SW 1271 (cell line): ENCODE measurements at places on chromosomes 1 and 21.

DNA sequence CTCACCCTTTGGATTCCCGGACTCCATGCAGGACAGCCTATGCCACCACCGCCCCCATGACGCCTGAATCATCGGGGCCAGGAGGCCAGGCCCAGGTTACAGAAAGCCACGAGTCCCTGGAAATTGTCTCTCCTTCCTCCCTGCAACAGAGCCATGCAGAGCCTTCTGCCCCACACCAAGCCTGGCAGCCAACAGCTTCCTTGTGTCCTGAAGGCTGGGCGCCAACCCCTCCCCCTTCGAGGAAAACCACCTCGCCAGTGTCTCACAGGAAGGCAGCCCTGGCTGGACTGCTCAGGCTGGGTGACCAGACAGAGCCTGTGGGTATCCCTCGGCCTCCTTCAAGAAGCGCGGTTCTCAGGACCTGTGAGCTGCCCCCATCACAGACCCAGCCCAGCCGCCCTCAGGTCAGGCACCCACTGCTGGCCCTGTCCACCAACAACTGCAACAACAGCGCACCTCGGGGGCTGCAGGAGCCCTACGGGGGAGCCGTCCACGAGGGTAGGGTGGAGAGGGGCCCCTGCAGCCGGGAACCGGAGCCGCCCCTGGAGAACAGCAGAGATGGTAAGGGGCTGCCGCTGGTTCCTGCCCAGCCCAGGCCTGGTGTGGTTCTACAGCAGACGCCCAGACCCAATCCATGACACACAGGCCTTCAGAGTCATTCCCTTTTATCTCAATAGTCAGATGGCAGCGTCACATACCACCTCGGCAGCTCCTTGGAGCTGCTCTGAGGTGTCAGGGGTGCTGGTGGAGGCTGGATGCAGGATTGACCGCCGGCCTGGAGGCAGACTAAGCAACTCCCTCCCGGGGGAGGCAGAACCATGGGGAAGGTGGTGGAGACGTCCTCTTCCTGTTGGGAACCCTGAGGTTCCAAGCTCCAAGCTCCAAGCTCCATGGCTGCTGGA lies 23.7 kb downstream of the KIAA1614 start:
- no peak for DNase-seq

- DNase-seq, result no peak
Observed at GRCh38 chr1:83098791-83099190, 900.1 kb downstream of the TTLL7 start.

DNA sequence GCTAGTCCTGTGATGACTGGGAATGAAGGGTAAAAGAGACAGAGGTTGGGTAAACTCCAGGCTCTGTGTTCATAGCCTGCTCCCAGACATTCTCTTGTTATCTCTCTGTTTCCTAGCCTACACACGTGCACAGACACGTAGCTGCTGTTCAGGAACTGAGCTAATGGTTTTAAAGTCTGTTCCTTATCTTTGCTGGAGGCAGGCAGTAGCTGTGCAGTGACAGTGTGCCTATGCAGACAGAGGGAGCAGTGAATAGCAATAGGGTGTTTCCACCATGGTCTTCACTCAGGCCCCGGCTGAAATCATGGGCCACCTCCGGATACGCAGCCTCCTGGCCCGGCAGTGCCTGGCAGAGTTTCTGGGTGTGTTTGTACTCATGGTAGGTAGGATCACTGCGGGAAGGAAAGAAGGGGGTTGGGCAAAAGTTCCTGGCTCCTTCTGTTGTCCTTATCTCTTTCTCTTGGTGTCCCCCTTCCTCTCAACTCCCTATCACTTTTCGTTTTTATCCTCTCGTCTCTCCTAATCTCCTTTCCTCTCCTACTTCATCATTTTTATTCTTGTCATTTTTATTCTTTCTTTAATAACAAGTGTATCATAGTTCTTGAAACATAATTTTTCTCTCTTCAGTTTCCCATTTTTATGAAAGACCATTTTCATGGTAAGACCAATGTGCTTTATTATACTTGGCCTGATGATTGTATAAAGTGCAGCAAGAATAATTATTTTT lies at the start of gene AQP10:
Gene AQP10, plus strand, starts transcription at position 212 of the 727 bp plus-strand sequence. Its CDS starts 63 bp downstream, at position 275.
- no peak for DNase-seq

DNA sequence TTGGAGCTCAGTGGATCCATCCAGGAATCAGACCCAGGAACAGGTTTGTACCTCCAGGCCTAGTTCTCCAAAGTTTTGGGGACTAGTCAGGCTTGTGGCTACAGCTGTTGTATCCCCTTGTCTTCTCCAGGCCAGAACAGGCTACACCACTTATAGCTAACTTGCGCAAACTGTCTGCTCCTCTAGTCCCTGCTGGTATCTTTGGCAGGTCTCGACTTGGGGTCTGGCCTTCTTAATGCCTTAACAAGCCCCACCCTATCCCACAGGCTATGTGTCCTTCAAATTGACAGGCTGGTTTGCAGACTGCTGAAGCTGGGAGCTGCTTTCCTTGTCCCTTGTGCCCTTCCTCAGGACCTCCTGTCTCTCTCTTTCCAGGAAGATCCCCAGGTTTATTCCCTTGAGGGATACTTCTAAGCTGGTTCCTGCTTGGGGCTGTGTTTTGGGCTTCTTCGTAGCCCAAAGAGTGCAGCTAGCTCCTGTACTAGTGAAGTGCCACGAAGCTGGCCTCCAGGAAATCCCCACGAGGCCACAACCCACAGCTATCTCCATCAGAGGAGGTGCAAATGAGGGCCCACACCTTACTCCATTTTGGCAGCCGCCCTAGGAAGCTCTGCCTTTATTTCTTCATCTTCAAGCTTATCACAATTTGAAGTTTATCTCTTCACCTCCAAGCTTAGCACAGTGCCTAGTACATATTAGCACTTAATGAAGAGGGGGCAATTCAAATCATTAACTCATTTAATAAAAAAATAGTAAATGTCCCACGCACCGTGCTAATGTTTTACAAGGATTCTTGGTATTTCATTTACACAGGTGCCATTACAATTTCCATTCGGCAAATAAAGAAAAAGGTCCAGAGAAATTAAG lies 683 bp upstream of the DMAP1 start:
- DNase-seq, result no peak

- DNase-seq, result no peak
Observed at GRCh38 chr1:193549081-193549480, 362.7 kb upstream of the B3GALT2 start.

GRCh38 chr1:185759061-185759460 lies 24.9 kb downstream of the HMCN1 start:
- DNase-seq, result no peak

GRCh38 chr1:11590395-11590794 lies 63.8 kb downstream of the FBXO2 start:
- no peak for DNase-seq

DNA sequence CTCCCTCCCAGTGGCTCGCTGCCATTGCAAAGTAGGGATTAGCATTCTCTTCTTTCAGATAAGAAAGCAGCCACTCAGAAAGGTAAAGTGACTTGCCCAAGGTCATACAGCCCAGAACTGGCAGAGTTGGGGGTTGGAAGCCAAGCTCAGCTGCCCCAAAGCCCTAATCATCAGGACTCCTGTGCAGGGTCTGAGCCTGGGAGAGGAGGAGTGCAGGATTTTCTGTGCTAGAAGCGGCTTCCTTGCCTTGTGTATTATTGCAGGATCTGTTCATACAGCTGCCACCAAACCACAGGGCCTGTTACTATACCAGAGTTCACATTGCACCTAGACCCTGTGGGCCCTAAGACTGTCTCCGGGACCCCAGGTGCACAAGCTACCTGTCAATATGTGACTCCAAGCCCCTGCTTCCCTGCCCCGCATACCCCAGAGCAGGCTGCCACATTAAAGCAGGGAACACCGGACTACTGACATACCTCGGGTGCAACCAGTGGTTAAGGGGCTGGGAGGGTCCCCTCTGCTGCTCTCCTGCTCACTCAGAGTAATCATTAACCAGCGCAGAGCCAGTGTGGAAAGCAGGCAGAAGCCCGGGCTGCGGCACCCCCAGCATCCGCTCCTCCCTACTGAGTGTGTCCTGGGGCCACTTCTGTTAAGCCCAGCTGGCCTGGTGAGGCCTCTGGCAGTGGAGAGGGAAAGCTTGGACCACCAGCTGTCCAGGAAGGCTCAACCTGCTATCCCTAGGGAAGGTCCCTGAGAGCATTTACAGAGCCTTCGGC lies 15.8 kb downstream of the HSPG2 start:
- no peak for DNase-seq

DNA sequence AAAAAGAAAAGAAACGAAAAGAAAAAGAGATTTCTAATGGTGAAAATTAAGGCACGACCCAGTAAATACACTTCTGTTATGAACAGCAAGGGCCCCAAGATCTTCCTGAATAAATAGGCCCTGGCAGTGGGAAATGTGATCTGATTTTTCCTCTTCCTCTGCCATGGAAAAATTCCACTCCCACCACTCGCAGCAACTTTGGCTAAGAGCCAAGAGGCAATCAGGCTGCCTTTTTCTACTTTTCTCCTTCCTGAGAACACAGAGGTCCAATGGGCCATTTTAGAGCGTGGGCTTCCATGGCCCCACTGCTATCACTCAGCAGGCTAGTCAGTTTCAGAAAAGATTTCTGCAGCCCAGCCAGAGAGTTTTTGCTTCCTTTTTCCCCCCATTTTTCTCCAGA lies 33.7 kb upstream of the AK4 start:
- no peak for DNase-seq

DNA sequence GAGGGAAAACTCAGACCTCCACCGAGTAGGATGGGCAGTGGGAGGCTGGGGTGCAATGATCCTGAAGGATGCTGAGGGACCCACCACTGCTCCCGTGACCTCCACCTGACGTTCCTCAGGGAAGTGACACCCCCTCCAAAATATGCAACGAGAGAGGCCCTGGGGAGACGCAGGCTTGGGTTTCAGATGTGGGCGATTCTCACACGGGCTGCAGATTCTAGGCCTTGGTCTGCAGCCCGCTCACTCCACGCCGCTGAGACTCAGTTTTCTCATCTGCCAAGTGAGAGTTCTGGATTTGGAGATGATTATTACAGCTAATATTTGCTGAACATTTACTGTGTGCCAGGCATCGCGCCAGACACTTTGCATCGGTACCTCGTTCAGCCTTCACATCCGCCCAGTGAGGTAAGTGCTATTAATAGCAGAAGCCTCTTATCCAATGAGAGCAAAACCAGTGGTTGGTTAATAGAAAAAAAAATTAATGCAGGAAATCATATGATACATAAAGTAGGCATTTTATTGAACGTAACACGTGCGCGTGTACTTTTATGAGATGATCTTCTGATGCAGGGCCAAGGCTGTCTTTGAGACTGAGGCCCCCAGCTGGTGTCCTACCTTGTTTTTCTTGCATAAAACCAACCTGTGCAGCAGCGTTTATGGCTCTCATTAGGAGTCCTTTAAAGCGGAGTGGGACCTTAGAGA lies 102.0 kb upstream of the RUNX3 start:
- DNase-seq, result no peak

GRCh38 chr1:147213271-147213670 lies 11.9 kb downstream of the FMO5 start:
- no peak for DNase-seq

DNA sequence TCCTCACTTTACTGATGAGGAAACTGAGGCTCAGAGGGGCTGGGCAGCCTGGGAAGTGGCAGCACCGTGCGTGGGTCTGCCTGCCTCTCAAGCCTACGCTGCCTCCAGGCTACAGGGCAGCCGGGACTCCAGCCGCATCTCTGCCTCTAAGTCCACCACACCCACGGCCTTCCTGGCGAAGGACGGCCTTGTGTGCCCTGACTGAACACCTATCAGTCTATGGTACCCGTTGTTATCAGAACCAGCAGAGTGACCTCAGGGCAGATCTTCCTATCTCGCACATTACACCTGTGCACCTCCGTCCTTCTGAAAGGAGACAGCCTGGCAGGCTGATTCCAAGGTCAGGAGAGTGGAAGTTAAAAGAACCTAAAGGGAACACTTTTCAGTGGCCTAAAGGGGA lies 35.7 kb upstream of the SLC30A1 start:
- DNase-seq, result no peak

- DNase-seq, result no peak
Observed at GRCh38 chr1:84525779-84526178, 19.4 kb upstream of the GNG5 start.

DNA sequence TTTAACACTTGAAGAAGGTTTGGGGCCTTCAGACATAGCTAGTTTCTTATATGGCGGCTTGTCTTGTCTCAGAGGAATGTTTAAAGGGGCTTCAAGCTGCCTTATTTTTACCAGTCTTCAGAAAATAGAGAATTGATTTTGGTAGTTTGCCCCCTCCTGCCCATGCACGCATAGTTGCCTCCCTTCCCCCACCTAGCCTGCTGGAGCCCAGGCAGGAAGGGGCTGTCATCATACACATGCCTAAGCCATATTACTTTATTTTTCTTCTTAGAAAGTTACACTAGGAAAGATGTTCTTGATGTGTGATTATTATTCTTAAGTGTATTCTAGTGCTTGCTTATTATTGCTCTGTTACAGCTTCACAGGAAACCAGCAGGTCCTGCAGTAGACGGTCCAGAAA lies 18.3 kb downstream of the PBX1 start:
- no peak for DNase-seq

GRCh38 chr1:214317734-214318133 lies 36.8 kb downstream of the SMYD2 start:
- DNase-seq, result no peak

DNA sequence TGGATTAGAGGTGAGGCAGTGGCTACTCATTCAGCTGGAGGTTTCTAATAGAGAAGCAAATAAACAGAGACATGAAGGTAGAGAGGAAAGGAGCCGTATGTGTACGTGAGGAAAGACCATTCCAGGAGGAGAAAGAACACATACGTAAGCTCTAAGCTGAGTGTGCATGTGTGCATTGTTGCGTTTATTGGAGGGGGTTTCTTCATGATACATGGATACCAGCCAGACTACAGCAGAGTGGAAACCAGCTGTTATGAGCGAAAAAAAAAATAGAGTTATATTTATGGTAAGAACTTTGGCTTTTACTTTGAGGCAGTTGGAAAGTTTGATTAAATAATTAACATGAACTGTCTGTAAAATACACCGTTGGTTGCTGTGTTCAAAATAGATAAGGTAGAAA lies 173.4 kb upstream of the RGS18 start:
- no peak for DNase-seq

DNA sequence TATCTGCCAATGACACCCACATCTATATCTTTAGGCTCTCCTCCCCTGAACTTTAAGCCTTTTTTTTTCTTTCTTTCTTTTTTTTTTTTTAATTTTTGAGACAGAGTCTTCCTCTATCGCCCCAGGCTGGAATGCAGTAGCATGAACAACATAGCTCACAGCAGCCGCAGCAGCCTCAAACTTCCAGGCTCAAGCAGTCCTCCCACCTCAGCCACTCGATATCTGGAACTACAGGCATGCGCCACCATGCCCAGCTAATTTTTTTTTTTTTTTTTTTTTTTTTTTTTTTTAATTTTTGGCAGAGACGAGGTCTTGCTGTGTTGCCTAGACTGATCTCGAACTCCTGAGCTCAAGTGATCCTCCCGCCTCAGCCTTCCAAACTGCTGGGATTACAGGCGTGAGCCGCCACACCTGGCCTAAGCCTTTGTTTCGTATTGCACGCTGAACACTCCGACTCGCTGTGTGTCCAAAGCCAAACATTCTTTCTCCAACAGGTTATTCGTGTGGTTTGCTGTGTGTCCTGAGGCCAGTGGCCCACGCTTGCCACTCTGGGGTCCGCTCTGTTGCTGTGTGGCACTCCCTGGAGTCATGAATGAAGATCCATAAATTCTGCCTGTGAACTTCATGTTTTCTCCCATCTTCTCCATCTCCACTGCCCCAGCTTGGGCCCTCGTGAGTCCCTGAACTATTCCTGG lies 119.4 kb downstream of the CAMTA1 start:
- DNase-seq, result no peak

- DNase-seq, result no peak
Observed at GRCh38 chr1:171754353-171754705, 12.5 kb upstream of the VAMP4 start.
